GM23248 (cell line): ENCODE measurements at places on chromosomes 16 and 17. TPM values are rescaled to one million over a fixed set of nuclear protein-coding genes. Genes with fewer than 3 reads are reported as not detected.

DNA sequence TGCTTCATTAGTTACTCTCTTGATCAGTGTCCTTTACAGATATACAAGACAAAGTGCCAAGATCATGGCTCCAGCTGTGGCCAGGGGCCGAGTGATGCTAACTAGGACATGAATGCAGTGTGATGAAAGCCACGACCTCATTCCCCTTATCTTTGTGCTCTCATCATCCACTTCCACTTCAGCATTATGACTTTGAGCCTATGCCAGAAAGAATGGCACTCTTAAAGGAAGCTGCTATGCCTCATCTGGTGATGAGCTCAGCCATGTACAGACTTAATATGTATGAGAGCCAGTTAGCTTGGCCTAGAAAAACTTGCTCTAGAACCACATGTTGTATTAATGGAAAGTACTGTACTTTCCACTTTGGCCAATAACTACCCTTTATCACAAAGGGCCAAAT is 179.1 kb downstream of the TOX3 start:
- DNase-seq: no peak

The KRT24 gene
- polyA plus RNA-seq: not detected in 2 replicates

The FOXC2 gene
- polyA plus RNA-seq: 2.5 and 3.0 TPM in 2 replicates

The NXN gene
- 8.0 and 10.7 TPM in 2 replicates for polyA plus RNA-seq

GRCh38 chr17:68384471-68384870 is 72.8 kb downstream of the WIPI1 start:
- DNase-seq: peak; percentile 47

DNA sequence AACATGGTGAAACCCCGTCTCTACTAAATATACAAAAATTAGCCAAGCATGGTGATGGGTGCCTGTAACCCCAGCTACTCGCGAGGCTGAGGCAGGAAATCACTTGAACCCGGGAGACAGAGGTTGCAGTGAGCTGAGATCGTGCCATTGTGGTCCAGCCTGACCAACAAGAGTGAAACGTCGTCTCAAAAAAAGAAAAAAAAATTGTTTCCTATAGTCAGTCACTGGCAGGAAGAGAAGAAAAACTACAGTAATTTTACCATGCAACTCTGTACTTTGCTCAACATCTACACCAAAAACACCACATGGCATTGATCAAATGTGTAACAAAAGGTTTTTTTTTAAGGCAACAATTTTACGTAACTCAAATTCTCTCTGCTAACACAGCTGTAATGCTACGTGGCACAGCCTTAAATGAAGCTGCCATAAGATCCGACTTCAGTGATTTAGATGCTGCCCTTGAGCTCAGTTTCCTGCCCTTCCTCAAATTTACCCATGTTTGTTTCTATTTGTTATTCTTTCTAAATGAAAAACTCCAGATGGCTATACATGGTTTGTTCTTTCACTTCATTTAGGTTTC is 40.2 kb downstream of the CNOT1 start:
- DNase-seq: peak; percentile 32
